Stimulated activated naive CD4-positive, alpha-beta T cell (primary cell): ENCODE measurements at places on chromosomes 11 and 22.

DNA sequence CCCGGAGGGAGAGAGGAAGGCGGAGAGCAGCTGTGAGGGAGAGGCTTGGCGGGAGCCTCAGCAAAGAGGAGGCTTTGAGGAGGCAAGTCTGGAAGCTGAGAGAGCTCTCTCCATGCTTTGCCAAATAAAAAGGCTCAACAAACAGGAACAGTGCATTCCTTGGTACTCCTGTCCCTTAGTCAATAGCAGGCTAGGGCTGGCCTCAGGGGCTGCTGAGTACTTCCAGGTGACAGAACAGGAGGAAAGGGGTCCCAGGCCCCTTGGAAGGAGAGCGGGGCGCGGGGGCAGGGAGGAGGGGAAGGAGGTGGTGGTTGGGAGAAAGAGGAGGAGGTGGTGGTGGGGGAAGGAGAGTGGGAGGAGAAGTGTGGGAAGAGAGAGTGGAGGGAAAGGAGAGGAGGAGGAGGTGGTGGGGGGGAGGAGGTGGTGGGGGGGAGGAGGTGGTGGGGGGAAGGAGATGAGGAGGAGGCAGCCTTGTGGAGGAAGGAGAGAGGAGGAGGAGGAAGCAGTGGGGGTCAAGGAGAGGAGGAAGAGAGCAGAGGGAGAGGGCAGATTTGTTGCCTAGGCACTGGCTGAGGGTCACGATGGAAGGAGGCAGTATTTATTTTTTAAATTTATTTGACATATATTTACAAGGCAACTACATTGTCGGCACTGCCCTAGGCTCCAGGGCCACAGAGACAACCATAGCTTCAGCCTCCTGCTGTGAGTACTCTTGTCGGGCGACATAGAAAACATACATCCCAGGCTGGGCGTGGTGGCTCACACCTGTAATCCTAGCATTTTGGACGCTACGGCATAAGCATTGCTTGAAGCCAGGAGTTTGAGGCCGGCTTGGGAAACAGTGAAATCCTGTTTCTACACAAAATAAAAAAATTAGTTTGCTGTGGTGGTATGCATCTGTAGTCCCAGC is 74.2 kb upstream of the ZBED5 start:
- DNase-seq: no peak

- DNase-seq: no peak
These were observed 200.5 kb downstream of the KCNA4 start for GRCh38 chr11:29816359-29816758.

GRCh38 chr22:41240377-41241132 is at the start of gene CHADL:
Gene CHADL, minus strand, starts transcription at chr22:41240931. Its CDS starts 50 bp downstream, at chr22:41240881.
- no peak for DNase-seq

- DNase-seq: no peak
These were observed 173.9 kb upstream of the SYN3 start for GRCh38 chr22:33232071-33232470.
